ENCODE measurements at places on chromosomes 16 and 17. TPM values are rescaled to one million over a fixed set of nuclear protein-coding genes. Genes with fewer than 3 reads are reported as not detected.

GRCh38 chr16:87490096-87490798, 2.6 kb downstream of the ZCCHC14 start:
- peaks cover 60% of the 10 kb centered on the region for H3K4me1 ChIP-seq
- peak overlapping the region; percentile 83 for H3K4me3 ChIP-seq
- no peaks in the 10 kb centered on the region for H3K27me3 ChIP-seq
- H3K36me3 ChIP-seq, result no peaks in the 10 kb centered on the region

- DNase-seq, result no peak
- no peaks in the 10 kb centered on the region for H3K27me3 ChIP-seq
- no peak overlapping the region for H3K27ac ChIP-seq
- H3K4me1 ChIP-seq, result peaks cover 5% of the 10 kb centered on the region
Measured at GRCh38 chr17:66229783-66230538, 746 bp upstream of the APOH start.

GRCh38 chr17:42389899-42390298, 1.7 kb upstream of the STAT3 start:
- peaks cover 50% of the 10 kb centered on the region for H3K4me1 ChIP-seq
- peak overlapping the region; percentile 100 for H3K27ac ChIP-seq
- no peaks in the 10 kb centered on the region for H3K27me3 ChIP-seq
- DNase-seq, result no peak
- peaks cover 32% of the 10 kb centered on the region for H3K36me3 ChIP-seq

DNA sequence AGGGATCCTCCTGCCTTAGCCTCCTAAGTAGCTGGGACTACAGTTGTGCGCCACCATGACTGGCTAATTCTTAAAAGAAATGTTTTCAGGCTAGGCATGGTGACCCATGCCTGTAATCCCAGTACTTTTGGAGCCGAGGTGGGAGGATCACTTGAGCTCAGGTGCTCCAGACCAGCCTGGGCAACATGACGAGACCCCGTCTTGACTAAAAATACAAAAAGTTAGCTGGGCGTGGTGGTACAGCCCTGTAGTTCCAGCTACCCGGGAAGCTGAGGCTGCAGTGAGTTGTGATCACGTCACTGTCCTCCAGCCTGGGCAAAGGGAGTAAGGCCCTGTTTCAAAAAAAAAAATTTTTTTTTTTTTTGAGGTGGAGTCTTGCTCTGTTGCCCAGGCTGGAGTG, 173.1 kb downstream of the SEC14L1 start:
- H3K27me3 ChIP-seq, result no peaks in the 10 kb centered on the region
- H3K4me1 ChIP-seq, result peaks cover 3% of the 10 kb centered on the region
- DNase-seq, result no peak
- no peaks in the 10 kb centered on the region for H3K36me3 ChIP-seq

Gene MLYCD
- total RNA-seq, result 3.3 TPM

DNA sequence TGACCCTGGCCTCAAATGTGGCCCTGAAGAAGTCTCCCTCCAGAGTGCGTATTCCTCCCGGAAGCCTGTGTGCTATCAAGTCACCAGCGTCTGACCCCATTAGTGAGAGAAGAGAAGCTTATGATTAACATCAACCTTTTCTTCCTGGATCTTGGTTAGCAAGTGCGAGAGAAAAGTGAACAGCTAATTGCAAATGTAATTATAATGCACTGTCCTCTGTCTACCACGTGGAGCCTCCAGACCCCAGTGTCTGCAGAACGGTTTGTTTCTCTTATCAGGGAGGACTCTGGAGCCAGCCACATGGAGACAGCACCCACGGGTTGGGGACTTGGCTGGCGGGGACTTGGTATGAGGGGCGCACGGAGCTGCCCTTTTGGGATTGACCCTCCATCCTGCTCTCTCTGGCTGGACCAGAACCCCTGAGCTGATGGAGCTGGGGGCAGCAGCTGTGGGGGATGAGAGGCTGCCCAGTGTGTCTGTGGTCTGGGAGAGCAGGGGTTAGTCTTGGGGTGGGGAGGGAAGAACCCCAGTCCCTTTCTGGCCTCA, 5.7 kb upstream of the TAC4 start:
- H3K36me3 ChIP-seq, result no peaks in the 10 kb centered on the region
- H3K4me3 ChIP-seq, result no peak overlapping the region
- H3K27me3 ChIP-seq, result peaks cover 1% of the 10 kb centered on the region

Gene RNF166
- total RNA-seq, result 44.0 TPM

DNA sequence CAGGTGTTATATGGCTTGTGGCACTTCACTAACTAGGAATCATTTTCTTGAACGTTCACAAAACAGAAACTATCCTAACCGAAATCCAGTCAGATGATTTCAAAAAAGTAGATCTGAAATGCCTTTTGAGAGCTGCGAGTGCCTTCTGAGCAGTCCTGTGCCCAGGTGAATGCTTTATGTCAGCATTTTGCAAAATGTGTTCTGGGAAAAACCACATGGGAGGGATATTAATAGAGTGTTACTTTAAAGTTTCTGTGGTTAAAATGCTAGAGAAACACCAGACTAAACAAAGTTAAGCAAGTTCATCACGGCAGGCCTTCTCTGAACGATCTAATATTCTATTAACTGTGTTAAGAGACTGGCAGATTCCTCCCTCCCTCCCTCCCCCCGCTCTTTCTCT, 15.8 kb upstream of the RGS9 start:
- H3K4me3 ChIP-seq, result no peak overlapping the region
- H3K27ac ChIP-seq, result peak overlapping the region; percentile 98
- H3K36me3 ChIP-seq, result no peaks in the 10 kb centered on the region
- peaks cover 22% of the 10 kb centered on the region for H3K4me1 ChIP-seq

Gene NPIPB9
- total RNA-seq, result 0.83 TPM

Gene TCAP
- total RNA-seq, result 0.82 TPM

- H3K27me3 ChIP-seq, result peaks cover 13% of the 10 kb centered on the region
- no peak for DNase-seq
- peaks cover 20% of the 10 kb centered on the region for H3K4me1 ChIP-seq
Measured at GRCh38 chr16:3015865-3016521, 2.0 kb downstream of the CLDN6 start.

DNA sequence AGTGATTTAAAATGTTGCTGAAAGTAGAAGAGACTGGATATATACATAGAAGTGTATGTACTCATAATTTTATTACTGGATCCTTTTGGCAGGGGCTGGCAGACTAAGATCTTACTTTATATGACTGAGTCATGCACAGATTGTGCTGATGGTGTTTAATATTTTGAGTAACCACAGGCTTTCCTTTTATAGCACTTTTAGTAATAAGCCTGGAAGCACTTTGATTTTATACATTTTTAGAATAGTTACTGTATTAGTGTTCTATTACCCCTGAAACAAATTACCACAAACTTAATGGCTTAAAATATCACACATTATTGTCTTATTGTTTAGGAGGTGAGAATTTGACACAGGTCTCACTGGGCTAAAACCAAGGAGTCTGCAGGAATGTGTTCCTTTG, 113.4 kb upstream of the CDH8 start:
- H3K27ac ChIP-seq, result no peak overlapping the region
- no peak overlapping the region for H3K4me3 ChIP-seq
- no peaks in the 10 kb centered on the region for H3K36me3 ChIP-seq
- H3K4me1 ChIP-seq, result no peaks in the 10 kb centered on the region

DNA sequence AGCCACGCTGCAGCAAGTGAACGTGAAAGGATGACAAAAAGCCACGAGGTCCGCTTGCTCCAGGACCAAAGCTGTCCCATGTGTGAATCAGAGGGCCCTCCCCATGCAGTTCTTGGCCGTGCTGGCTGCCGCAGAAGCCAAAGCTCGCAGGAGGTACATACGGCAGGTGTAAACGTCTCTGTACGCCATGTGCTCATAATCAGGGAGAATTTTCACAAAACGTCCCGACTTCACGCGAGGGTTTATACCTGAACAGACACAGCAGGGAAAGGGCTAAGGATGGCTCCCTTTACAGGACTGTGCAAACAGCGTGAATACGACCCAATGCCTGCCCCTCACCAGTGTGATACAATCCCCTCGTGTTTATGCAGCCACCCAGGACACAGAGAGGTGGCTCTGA, 25.3 kb downstream of the FBXO31 start:
- peaks cover 25% of the 10 kb centered on the region for H3K36me3 ChIP-seq
- DNase-seq, result no peak
- no peak overlapping the region for H3K27ac ChIP-seq
- no peak overlapping the region for H3K4me3 ChIP-seq
- H3K4me1 ChIP-seq, result peaks cover 4% of the 10 kb centered on the region

- H3K4me3 ChIP-seq, result no peak overlapping the region
- peaks cover 2% of the 10 kb centered on the region for H3K36me3 ChIP-seq
- peaks cover 13% of the 10 kb centered on the region for H3K27me3 ChIP-seq
- H3K27ac ChIP-seq, result no peak overlapping the region
- no peaks in the 10 kb centered on the region for H3K4me1 ChIP-seq
Measured at GRCh38 chr17:16950488-16950887, 21.4 kb downstream of the TNFRSF13B start.

Gene POLR2C
- 54.3 TPM for total RNA-seq

Gene CDK10
- 89.8 TPM for total RNA-seq

DNA sequence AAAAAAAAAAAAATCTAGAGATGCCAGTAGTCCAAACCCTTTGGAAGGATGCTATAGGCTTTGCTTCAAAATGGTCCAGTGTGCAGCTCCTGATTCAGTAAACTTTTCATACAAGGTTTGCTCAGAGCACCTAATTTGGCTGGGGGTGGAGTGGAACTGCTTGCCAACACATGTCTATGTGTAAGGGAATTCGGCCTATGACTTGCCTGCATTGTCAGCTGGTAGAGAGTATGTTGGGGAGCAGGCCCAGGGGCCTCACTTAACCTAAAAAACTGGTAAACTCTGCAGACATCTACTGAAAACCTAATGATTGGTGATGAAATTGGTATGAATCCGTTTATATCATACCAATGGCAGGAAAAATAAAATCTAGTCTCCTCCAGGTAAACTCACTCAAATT, 1.5 kb upstream of the MFSD6L start:
- no peak overlapping the region for H3K4me3 ChIP-seq
- no peak for DNase-seq
- H3K27me3 ChIP-seq, result no peaks in the 10 kb centered on the region
- no peaks in the 10 kb centered on the region for H3K4me1 ChIP-seq
- H3K36me3 ChIP-seq, result no peaks in the 10 kb centered on the region

DNA sequence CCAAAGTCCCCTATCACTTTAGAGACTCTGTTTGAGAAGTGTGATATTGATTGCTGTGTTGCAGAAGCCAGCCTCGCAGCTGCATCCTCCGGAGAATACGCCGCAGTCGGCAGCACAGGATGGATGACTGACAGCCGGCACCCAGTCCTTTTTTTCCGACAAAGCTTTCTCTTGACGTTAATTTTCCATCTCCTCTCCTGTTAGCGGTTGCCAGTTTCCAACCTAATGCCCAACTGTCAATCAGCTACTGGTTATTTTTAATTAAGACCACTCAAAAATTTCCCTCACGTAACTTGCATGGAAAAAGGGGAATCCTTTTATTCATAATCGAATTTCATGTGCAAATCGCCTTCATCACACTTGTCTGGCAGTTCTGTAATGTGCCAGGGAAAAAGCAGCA, 953.9 kb downstream of the CDH11 start:
- no peaks in the 10 kb centered on the region for H3K36me3 ChIP-seq
- no peak overlapping the region for H3K27ac ChIP-seq
- DNase-seq, result no peak
- no peak overlapping the region for H3K4me3 ChIP-seq

DNA sequence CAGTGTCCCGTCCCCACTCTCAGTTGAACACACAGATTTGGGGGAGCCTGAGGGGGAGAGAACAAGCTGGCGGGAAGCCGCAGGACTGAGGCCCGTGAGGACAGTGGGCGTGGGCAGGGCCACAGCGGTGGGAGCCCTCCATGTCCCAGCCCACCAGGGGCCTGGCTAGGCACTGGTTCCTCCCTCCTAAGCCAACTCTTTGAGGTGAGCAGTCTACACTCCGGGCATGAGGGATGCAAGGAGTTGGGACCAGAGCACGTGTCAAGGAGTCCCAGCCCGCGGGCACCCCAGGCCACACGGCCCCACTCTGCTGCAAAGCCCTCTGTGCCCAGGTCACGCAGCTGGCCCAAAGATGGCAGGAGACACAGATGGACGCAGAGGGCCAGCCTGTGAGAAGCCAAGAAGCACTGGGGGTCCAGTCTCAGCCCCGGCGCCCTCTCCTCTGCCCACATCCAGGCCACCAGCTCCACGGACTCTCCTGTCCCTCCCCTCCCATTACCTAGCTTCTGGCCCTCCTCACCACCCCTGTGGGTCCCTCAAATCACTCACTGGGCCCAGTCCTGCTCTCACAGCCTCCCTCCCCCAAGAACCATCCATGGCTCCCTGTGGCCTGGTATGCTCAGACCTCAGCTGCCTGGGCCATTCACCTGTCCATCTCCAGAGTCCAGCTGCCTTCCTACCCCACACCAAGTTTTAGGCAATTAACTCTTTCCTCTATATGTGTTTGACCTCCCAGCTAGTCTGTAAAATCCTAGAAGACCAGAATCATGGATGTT, 206.5 kb downstream of the RBFOX3 start:
- H3K4me3 ChIP-seq, result no peak overlapping the region
- DNase-seq, result no peak
- H3K4me1 ChIP-seq, result peaks cover 12% of the 10 kb centered on the region
- no peak overlapping the region for H3K27ac ChIP-seq
- H3K36me3 ChIP-seq, result no peaks in the 10 kb centered on the region

DNA sequence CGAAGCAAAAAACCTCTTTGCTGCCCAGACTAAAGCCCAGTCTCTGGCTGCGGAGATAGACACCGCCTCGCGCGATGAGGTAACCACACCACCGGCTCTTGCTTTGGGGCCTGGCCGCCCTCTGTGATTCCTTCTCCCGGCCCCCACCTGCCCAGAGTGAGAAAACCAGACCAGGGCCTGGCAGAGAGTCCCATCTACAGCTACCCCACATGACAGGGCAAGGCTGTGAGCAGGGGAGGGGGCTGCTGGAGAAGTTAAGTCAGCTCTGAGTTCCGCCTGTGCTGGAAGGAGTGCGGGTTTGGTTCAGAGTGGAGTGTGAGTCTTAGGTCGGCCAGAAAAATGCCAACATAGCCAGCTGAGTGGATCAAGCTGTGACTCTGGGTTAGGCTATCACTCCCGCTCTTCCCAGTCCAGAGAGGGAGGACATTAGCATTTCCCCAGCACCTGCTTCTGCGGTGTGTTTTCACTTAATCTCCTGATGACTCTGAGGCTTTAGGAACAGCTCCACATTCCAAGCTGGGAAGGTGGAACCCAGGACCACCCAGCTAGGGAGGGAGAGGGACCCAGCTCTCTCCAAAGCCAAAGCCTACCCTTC, 139.0 kb downstream of the RAB11FIP4 start:
- no peak overlapping the region for H3K27ac ChIP-seq
- peaks cover 13% of the 10 kb centered on the region for H3K4me1 ChIP-seq
- H3K27me3 ChIP-seq, result no peaks in the 10 kb centered on the region
- no peak overlapping the region for H3K4me3 ChIP-seq

Gene MYCBPAP
- total RNA-seq, result 1.4 TPM

DNA sequence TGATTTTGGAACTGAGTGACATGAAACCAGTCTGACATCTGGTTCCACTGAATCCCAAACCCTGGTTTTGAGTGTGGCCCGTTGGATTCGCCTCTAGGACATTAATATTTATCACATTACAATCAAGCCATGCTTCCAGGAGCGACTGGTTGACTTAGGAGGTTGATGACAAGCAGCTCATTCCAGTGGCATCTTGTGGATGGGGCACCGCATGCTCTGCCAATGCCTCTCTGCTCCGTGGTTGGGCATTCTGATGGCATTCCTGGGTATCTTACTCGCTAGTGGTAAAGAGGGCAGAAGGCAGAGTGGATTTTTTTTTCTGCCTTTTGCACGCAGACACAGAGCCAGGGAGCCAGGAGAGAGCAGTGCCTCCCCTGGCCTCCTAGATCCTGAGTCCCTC, 31.4 kb downstream of the CACNG4 start:
- H3K36me3 ChIP-seq, result no peaks in the 10 kb centered on the region
- H3K4me3 ChIP-seq, result no peak overlapping the region
- no peak for DNase-seq
- H3K4me1 ChIP-seq, result no peaks in the 10 kb centered on the region
- peaks cover 2% of the 10 kb centered on the region for H3K27me3 ChIP-seq
